ENCODE measurements at places on chromosomes 7 and 10.

DNA sequence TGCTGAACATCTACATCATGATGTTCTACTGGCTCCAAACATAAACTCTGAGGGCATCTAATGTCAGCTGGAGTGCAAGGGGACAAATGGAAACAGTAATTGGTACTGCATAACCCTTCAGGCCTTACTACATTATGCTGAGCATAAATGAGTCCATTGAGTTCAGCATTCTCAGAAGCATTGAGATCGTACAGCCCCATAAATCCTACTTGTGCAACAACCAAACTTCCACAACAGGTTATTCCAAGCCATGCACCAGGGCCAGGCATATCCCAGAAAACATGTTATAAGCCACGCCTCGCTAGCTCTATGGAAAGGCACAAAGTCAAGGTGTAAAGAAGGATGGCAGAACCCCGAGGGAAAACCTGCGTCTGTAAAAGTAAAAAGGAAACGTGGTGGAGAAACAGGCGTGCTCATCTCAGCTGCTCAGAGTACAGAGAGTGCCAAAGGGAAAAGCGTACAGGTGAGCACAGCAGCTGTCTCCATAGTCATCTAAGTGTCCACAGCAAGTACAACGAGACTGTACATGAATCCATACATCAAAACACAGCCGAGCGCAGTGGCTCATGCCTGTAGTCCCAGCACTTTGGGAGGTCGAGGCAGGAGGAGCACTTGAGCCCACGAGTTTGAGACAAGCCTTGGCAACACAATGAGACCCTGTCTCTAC lies 124.6 kb downstream of the PARD3 start:
- no peak for DNase-seq

DNA sequence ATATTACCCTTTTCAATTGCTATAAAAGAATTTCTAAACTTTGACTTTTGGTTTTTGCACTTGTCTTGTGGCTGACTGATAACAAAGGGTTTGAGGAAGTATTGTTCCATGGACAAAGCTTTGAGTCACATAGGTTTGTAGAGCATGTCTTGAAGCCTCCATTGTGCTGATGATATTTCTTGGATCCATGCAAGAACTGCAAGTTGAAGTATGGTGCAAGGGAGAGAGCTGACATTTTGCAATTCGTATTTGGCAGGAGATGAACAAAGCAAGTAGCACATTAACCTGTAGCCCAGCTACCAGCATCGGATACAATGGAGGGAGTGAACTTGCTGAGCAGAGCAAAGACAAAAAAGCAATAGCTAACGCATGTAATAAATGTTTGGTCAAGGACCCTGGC lies 23.4 kb downstream of the MGAM2 start:
- DNase-seq, result no peak

DNA sequence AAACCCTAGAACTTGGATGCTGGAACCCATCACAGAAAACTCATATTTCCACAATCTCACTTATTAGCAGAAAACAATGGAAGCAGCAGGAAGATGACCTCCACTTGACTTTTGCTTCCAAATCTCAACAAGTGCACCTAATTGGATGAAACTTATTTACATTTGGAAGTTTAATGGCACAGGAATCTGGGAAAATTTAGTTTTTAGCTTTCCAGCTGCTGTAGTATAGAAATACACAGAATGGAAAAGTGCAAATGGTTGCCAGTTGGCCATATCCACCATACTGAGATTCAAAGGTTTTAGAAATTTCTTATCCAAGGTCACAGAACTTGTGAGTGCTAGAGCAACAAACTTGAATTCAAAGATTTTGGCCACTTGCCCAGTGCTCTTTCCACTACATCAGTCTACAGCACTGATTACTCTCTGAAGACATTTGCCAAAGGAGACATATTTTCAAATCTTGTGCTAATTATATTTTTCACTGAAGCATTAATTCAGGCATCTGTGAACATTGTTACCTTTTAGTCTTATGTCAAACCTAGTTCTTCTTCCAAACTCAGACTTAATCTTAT lies 9.3 kb upstream of the AHR start:
- no peak for DNase-seq

DNA sequence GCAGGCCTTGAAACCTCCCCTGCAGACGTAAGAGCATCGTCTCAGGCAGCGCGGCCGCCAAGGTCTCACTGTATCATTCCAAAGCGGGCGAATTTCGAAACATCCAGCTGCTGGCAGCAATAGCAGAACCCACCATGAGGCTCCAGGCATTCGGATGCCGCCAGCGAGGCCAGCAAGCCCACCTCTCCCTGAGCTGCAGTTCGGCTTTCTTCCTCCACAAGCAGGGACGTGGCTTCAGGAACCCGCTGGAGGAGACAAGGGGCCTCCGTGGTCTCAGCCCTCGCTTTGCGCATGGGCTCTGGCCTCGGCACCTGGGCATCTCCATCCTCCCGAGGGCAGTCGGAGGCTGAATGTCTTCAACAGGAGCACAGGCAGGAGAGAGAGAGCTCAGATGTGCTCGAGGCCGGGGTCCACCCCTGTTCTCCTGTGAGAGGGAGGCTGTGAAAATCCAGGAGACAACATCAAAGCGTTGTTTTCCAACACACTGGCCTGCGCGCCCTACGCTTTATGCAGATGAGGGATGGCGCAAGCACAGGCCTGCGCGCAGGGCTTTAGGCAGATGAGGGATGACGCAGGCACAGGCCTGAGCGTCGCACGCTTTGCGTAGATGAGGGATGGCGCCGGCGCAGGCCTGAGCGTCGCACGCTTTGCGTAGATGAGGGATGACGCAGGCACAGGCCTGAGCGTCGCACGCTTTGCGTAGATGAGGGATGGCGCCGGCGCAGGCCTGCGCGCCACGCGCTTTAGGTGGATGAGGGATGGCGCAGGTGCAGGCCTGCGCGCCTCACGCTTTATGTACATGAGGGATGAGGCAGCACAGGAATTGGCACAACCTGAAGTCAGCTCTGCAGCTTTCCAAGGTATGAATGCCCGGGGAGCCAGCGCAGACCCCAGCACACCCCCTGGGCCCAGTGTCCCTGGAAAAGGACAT lies 103.2 kb downstream of the WDR37 start:
- DNase-seq, result no peak

GRCh38 chr7:55501611-55502010 lies 70.7 kb downstream of the VOPP1 start:
- no peak for DNase-seq

DNA sequence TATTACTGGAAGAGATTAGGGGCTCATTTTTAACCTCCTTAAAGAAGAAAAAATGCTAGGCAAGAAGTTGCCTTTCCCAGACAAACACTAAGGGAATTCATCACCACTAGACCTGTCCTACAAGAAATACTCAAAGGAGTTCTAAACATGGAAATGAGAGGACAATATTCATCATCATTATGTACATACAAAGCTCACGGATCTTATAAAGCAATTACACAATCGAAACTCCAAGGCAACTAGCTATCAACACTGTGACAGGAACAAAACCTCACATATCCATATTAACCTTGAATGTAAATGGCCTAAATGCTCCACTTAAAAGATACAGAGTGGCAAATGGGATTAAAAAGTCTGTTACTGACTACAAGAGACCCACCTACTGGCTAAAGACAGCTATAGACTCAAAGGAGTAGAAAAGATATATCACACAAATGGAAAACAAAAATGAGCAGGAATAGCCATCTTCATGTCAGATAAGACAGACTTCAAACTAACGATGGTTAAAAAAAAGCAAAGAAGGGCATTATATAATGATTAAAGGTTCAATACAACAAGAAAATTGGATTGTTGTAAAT lies 246.6 kb downstream of the ADRA2A start:
- no peak for DNase-seq

DNA sequence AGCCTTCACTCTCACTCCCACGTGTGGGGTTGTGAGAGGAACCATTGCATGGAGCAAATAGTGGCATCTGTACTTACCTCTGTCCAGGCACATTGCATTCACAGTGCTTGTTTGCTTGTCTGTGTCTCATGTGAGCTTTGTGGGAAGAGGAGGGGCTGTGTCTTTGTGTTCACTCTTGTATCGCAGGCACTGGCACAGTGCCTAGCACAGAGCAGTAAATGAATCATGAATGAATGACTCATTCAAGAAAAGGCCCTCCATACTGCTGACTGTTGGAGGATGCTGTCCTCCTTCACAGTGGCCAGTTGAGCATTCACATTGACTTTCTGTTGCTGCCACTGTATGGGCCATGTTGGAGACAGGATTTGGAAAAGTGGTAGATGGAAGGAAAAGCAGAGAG lies 125.3 kb downstream of the SORCS3 start:
- DNase-seq, result no peak

DNA sequence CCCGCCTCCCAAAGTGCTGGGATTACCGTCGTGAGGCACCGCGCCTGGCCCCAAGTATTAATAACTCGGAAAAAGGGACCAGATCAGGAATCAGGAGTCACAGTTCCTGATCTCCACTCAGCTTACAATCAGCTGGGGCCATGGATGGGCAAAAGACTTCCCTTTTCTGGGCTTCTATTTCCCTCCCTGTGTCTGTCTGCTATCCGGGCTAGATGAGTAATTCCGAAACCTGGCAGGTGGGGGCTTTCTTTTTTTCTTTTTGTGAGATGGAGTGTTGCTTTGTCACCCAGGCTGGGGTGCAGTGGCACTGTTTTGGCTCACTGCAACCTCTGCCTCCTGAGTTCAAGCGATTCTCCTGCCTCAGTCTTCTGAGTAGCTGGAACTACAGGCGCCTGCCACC lies 11.6 kb downstream of the RPS24 start:
- DNase-seq, result no peak

DNA sequence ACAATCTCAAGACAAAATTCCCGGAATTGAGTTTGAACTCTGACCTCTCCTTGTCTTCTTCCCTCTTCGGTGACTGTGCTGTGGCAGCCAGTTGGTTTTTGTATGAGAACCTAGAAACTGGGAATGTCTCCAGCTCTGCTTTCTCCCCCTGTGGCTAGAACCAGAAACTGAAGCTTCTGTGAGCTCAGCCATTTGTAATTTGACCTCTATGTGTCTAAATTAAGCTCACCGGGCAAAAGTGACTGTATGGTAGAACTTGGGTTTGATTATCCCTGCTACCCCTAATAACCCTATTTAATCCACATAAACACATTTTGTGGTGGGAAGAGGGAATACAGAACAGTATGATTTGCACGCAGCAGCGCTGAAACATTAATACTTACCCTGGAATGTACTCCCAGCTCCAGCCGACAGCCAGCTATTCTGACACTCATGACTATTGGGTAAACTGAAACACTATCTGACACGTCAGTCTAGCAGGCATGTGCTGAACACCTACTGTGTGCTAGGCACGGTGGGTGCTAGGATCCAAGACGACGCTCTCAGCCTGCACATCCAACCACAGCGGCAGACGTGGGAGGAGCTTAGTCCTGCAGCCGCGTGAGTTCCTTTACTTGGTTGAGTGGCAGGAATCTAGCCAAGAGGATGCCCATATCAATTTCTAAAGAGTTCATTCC lies 324.8 kb downstream of the SFMBT2 start:
- no peak for DNase-seq

- no peak for DNase-seq
Measured at GRCh38 chr7:137371616-137372015, 28.1 kb upstream of the PTN start.

DNA sequence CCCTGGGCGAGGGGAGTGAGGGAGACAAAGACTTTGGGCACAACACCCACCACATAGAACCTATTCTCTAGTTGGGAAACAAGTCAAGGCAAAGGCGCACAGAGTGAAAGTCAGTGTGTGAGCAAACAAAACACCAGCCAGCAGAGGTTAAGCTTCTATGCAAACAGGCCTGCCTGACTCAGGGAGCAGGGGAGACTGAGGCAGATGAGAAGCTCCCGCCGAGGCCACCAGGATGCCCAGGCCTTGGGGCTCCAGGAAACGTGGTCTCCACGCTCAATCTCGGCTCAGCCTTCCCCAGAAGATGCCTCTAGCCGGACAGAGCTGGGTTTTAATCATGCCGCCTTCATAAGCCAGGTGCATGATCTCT lies 74.1 kb upstream of the KCNMA1 start:
- no peak for DNase-seq

- DNase-seq, result no peak
Measured at GRCh38 chr10:131786756-131787605, 113.8 kb upstream of the PPP2R2D start.

DNA sequence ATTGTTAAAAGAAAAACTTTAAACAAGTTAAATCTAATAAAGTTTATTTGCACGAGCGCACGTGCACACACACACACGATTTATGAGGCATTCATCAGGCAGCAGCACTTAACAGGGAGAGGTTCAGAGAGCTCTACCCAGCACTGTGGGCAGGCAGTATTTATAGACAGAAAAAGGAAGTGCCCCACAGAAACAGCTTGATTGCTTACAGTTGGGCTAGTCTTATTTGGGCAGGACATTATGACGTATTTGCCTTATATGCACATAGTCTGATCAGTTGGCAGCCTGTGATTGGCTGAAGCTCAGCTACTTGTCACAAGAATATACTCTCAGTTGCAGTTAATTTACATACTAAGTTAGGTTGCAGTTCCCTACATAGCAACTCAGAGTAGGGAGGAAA lies 1.2 kb upstream of the SDHAF3 start:
- no peak for DNase-seq

- DNase-seq, result no peak
Measured at GRCh38 chr10:71028066-71028465, 139.7 kb upstream of the PCBD1 start.

GRCh38 chr7:23533238-23533604 lies 1.4 kb upstream of the TRA2A start:
- no peak for DNase-seq

GRCh38 chr10:122740640-122741039 lies 41.0 kb upstream of the C10orf120 start:
- no peak for DNase-seq

- peak; percentile 66 for DNase-seq
Measured at GRCh38 chr10:119090968-119091367, 10.4 kb upstream of the EIF3A start.

DNA sequence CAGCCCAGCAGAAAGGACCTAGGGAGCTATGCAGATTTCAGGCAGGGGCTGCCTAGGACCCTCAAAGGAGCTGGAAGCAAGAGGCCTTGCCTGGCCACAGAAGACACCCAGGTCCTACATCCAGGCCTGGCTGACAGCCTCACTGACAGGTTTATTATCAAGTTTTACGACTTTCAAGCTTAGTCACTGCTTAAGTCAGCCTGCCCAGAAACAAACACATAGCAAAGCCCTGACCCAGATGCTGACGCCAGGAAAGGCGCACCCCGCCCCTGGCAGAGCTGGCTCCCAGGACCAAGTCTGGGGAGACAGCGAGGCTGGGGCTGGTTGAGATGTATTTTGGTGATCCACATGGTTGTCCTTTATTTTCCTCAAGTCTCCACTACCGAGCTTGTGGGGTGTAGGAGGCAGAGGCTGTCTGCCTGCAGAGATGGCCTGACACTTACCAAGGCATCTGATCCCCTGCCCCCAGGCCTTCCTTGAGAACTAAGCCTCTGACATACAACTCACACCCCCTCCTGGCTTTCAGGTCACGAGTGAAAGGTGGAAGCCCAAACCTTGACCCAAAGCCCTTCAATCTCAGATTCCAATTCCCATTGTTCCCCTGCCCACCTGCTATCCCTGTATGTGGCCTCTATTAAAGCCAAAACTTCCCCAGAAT lies 80.7 kb upstream of the EMX2 start:
- DNase-seq, result no peak

Measured in stimulated activated effector memory CD8-positive, alpha-beta T cell treated with anti-CD3 and anti-CD28 coated beads, Interleukin-12 subunit alpha, Interleukin-12 subunit beta, amount 100 ng/mL, for 72 hours (primary cell).